Stimulated activated CD8-positive, alpha-beta memory T cell treated with anti-CD3 and anti-CD28 coated beads, Interleukin-15, amount 100 ng/mL, for 24 hours (primary cell): ENCODE measurements at places on chromosomes 12 and 14.

DNA sequence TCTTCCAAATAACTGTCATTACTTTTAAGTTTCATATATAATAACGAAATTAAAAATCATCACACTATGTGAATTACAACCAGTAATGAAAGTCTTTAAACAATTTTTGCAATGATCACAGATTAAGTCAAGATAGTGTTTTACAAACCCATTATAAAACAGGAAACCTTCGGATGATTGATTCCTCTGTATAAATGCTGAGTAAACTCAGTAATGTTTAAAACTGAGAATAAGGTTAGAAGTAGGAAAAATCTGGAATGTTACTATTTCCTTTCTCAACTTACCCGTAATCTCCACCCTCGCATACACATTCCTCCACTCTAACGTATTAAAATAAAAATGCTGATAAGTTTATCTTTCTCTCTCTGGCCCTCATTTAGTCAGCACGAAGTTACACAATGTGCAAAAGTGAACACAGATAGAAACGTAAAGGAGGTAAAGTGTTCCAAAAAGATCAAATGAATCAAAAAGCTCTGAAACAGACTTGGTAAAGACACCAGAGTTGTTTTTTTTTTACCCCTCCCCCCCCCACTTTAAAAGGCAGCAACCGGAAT lies 1.6 kb downstream of the ZFC3H1 start:
- no peak for DNase-seq

- no peak for DNase-seq
These were observed 40.0 kb downstream of the FRS2 start for GRCh38 chr12:69509904-69510827.

- DNase-seq: no peak
These were observed 54.1 kb upstream of the NUAK1 start for GRCh38 chr12:106192659-106193393.

- no peak for DNase-seq
These were observed 23.3 kb downstream of the NINJ2 start for GRCh38 chr12:639988-640387.

GRCh38 chr14:72810201-72810600 lies 83.7 kb downstream of the DPF3 start:
- DNase-seq: peak; percentile 17

DNA sequence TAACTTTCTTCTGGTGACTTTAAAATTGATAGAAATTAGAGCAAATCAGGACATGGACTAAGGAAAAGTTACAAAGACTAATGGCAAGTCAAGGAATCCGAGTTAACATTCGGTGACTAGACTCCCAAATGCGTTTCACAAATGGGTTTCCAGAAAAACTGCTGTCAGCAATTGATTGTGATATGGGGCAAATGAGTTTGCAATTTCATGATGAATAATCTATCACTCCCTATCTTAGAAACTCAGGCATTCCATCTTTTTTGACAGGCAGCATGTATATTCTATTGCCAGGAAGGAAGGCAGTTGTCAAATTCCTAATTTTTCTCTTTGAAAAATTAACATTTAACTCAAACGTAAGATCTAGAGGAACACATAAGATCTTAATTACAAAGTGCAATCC lies 40.5 kb upstream of the PLXNC1 start:
- DNase-seq: no peak

GRCh38 chr12:107522692-107523477 lies 162.7 kb upstream of the PWP1 start:
- DNase-seq: no peak

DNA sequence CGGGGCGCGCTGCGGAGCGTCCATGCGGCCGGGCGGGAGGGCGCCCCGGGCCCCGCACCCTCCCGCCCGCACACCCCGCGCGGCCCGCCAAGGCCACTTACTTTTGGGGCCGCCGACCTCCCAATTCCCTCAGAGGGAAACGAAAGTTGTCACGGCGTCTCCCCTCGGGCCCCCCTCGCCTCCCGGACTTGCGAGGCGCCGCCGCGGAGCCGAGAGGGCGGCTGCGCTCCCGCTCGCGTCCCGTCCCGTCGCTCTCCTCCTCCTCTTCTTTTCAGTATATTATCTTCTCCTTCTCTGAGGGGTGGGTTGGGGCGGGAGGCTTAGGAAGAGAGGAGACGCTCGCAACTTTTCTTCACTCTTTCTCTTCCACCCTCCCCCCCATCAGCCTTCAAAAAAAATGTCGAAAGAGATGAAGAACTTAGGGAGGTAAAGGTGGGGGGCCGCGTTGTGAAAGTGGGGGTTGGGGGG lies 613 bp downstream of the DUSP16 start:
- DNase-seq: no peak

DNA sequence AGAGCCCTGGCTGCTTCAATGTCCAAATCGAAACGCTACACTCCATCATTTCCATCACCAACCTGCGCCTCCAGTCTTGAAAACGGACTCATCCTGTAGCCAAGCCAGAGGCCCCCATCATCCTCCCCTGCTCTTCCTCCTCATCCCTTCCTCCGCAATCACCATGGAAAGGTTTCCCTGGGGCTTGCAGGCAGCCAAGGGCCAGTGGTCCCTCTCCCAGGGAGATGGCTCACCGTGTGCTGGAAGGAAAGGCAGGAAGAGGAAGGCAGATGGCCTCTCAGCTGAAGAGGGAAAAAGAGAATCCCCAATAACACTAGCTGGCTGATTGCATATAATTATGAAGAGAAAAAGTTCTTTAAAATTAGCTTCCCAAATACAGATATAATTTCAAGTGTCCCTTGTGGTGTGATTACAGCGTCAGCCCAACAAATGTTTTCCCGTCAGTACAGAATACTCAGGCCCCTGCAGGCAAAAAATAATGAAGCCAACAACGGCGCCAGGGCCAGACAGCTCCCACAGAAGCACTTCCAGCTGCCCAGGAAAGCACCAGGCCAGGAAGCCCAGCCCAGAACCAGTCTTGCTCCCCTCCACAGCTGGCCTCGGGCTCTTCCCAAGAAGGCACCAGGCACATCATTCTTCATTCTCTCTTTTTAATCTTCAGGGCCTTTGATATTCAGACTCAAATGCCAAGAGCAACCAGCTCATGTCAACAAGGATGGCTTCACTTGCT lies 24.7 kb downstream of the ITPK1 start:
- DNase-seq: no peak

GRCh38 chr12:1059162-1059561 lies 68.1 kb downstream of the ERC1 start:
- no peak for DNase-seq

- no peak for DNase-seq
These were observed 145.9 kb downstream of the PDZRN4 start for GRCh38 chr12:41333974-41334373.

DNA sequence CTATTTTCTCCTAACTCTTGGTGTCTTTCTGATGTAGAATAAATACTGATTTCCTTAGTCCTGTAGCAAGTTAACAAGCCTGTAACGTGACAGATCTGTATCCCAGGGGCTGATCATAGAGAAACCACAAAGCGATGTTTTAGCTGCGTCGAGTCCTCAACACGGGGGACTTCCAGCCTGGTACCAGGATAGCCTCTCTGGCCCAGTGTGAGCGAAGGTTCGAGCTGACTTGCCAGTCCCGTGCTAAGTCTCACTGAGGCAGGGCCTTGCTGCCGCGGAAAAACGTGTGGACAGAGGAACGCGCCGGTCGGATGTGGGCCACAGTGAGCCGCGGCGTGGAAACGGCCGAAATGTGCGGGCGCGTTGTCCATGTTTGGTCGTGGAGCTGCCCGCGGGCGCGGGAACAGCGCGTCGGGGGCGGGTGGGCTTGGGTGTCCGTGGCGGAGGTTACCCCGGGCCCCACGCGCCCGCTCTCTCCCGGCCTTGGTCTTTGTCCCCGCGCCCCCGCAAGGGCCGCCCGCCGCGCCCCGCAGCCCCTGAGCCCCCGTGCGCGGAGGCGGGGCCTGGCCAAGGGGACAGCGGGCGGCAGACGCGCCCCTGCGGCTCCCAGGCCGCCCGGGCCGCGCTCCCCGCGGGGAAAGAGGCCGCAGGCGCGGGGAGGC lies 531 bp upstream of the EML1 start:
- DNase-seq: no peak

DNA sequence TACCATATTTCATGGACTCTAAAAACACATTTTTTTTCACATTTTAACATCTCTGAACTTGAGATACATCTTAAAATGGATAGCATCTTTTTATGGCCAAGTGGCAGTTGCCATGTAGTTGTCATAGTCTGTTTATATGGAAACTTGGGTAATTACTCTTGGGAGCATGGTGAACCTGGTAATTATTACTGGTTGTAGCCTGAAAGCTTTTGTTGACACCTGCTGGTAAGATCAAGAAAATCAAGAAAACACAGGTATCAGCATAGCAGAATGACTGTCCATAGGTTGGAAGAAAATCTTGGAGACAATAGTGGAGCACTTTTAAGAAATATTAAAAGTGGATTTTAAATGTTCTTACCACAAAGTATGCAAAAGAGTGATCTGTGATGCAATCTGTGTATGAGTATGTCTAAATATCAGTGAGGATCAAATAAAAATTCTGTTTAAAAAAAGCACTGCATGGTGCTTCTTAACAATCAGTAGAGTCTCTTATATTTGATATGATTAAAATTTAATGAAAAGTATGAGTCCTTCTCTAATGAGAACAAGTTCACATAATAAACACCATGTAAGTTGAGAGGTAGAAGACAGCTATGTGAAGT lies 44.2 kb downstream of the TTC8 start:
- DNase-seq: no peak

DNA sequence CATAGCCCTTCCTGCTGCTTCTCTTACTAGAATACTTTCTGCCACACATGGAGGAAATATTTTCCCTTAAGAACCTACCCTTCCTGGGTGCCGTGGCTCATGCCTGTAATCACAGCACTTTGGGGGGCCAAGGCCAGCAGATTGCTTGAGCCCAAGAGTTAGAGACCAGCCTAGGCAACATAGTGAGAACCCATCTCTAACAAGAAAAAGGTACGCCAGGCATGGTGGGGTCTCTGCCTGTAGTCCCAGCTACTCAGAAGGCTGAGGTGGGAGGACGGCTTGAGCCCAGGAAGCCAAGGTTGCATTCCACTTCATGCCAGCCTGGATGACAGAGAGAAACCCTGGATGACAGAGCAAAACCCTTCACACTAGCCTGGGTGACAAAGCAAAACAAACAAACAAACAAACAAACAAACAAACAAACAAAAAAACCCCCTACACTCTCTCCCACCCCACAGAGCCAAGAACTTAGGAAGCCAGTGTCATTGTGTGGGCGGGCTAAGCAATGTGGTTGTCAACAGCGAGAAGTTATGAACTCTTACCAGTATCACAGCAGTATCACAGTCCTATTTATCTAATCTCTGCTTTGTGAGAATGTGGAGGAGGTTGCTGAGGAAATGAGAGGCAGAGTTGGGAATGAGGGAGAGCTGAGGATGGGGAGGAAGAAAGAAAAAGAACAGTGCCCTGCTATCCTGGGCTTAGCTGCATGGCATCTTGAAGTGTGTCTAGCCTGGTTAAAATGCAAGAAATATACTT lies 53.8 kb upstream of the CLEC14A start:
- no peak for DNase-seq

- DNase-seq: no peak
These were observed 20.7 kb upstream of the NEK9 start for GRCh38 chr14:75147423-75148071.

GRCh38 chr12:30961030-30961429 lies 34.5 kb downstream of the TSPAN11 start:
- no peak for DNase-seq

DNA sequence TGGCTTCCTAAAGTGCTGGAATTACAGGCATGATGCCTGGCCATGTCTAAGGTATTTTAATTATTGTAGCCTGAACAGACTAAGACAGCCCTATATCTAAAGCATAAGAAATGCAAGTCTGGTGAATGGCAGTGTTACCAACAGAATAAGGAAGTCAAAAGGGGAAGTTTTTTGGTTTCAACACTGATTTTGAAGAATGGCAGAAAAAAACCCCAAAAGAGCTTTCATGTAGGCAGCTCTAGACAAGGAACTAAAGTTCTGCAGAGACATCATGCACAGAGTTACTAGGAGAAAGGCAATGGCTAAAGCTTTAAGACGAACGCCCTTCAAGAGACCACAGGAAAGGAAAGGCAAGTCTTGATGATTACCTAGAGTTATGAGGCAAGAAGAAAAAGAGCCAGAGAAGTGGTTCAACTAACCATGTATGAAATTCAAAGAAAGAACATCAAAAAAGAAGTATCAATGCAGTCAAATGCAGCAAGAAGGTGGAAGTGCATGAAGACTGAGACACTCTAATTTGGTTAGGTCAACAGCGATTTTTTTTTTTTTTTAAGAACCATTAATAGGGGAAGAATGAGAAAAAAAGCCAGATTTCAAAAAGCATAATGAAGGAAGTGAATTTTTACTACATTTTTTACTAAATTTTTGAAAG lies 50.8 kb downstream of the RPS6KA5 start:
- DNase-seq: no peak

DNA sequence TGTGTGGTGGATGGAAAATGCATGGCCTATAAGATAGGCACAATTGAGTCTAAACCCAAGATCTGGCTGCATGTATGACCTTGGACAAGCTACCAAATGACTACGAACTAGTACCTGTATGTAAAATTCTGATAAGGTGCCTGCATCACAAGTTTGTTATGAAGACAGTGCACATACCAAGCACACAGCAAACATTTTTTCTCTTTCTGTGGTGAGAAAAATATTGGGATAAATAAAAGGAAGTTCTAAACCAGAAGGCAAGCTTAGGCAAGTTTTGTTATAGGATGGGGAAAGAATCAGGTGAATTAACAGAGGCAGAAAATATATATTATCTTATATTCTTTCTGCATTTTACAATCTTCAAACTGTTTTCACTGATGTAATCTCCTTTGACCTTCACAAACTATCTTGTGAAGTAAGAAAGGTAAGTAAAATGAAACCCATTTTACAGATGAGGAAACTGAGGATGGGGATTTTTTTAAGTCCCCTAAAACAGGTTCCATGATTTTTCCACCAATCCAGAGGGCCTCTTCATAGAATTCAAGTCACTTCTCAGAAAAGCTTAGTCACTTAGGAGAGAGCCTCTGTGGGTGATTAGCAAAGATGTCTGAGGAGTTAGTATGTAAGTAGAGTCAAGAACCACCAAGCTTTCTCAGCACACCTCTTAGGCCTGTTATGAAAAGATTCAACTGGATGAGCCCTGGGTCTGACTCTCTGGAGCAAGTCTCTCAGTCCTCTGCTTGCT lies 132.0 kb upstream of the RAP1B start:
- no peak for DNase-seq
